Activated T-cell treated with anti-CD3 and anti-CD28 coated beads for 1 hour (primary cell): ENCODE measurements at places on chromosomes 6 and 20.

DNA sequence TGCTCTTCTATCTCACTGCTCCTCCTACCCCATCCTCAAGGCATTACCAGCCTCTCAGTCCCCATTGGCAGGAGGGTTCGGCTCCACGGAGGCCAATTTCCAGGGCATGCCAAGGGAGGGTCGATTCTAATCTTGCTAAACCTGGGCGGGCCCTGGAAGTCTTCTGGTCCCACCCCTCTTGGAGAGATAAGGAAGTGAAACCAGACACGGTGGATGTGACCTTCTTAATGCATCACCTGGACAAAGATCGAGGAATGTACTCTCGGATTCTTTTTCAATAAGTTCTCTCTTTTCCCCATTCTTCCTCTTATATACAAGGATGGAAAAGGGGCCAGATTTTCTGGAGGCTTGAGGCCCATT lies 112.2 kb upstream of the ARMC2 start:
- DNase-seq, result no peak

- DNase-seq, result no peak
Observed at GRCh38 chr20:37327748-37328147, 18.2 kb upstream of the SRC start.

- no peak for DNase-seq
Observed at GRCh38 chr6:149366267-149366921, 33.7 kb upstream of the SUMO4 start.

- no peak for DNase-seq
Observed at GRCh38 chr6:22852101-22852500, 282.7 kb downstream of the HDGFL1 start.

GRCh38 chr20:22921595-22922421 lies 113.3 kb upstream of the SSTR4 start:
- DNase-seq, result no peak
